ENCODE measurements at places on chromosomes 6 and 20. TPM values are rescaled to one million over a fixed set of nuclear protein-coding genes. Genes with fewer than 3 reads are reported as not detected.

Gene MATN4
- total RNA-seq: not detected

Gene WFDC8
- not detected for total RNA-seq

GRCh38 chr6:34190504-34191122, 44.7 kb upstream of the GRM4 start:
- DNase-seq: no peak

DNA sequence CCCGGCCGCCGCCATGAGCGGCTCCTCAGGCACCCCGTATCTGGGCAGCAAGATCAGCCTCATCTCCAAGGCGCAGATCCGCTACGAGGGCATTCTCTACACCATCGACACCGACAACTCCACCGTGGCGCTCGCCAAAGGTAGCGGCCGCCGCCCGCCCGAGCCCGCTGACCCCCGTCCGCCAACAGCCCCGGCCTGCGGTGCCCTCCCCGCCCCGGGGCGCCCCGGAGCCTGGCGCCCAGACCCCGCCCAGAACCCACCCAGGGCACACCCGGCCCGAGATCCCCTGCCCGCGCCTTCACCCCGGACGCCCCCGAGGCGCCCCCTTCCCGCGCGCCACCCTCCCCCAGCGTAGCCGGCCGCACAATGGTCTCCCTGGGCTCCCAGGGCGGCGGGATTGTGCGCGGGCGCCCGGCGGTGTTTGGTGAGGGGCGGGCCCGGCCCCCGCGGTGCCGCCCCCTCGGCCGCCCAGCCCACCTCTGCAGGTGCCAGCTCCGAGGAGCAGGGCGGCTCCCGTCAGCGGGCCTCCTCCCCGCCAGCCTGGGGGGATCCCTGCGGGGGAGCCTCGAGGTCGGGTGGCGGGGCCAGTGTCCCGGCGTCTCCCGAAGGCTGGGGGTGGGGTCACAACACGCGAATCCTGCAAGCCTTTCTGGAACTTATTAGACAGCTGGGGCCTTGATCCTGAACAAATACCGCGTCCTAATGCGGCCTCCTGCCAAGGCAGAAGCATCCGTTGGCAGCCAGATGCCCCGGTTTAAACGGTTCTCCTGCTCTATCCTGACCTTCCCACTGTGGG, 577 bp downstream of the LSM14B start:
- peak; percentile 41 for DNase-seq

Data from left cardiac atrium (tissue), 4 donors.